Adrenal gland (tissue), 19 donors: ENCODE measurements at places on chromosomes 11 and 22.

- DNase-seq, result no peak
These were observed 20.9 kb downstream of the SVIP start for GRCh38 chr11:22808571-22809197.

DNA sequence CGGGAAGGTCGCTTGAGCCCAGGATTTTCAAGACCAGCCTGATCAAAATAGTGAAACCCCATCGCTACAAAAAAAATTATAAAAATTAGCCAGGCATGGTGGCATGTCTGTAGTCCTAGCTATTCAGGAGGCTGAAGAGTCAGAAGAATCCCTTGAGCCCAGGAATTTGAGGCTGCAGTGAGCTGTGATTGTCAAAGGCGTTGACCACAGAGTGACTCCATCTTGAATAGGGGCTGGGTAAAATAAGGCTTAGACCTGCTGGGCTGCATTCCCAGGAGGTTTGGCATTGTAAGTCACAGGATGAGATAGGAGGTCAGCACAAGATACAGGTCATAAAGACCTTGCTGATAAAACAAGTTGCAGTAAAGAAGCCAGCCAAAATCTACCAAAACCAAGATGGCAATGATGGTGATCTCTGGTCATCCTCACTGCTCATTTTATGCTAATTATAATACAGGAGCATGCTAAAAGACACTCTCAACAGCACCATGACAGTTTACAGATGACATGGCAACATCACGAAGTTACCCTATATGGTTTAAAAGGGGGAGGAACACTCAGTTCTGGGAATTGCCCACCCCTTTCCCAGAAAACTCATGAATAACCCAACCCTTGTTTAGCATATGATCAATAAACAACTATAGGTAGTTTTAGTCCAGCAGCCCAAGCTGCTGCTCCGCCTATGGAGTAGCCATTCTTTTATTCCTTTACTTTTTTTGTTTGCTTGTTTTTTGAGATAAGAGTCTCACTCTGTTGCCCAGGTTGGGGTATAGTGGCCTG, 2.8 kb upstream of the RDX start:
- DNase-seq, result no peak

DNA sequence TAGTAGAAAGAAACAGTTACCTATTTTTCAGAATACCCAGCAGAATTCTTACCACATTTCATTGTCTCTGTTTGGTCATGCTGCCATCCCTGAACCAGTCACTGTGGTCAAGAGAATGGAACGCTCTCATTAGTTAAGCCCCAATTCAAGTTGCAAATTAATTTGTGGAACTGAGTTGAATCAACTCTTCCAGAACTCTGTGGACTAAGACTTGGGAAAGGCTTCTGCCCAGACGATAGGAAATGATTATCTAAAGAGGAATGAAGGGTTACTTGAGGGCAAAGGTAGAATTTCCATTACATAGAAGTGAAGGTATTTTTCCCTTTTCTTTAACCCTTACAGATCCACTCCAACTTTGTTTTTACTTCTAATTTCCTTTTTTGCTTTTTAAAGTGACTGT, 286.4 kb downstream of the DYNC2H1 start:
- no peak for DNase-seq

- DNase-seq, result no peak
These were observed 1282.9 kb downstream of the TBC1D22A start for GRCh38 chr22:48045369-48045768.

DNA sequence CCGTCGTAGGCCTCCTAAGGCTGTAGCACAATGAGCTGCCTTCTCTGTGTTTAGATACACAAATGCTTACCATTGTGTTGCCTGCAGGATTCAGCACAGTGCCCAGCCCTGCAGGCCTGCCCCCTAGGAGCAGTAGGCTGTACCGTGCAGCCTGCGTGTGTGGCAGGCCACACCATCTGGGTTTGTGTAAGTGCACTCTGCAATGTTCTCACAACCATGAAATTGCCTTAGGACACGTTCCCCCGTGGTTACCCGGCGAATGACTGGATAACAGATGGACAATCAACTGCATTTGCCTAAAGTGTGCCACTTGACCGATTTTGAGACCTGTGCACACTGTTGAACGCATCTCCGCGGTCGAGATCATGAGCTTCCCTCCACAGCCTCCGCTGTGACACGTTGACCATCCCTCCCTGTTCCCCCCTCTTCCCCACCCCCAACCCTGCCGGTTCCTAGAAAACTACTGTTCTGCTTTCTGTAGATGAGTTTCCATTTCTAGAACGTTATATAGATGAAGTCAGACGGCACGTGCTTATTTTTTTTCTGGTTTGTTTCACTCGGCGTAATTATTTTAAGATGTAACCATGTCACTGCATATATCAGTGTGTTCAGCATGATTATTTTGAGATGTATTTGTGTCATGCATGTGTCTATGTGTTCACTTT, 22.2 kb upstream of the CTSD start:
- DNase-seq, result peak; percentile 29

GRCh38 chr11:33682446-33682845, 18.2 kb downstream of the C11orf91 start:
- no peak for DNase-seq
